Kidney capillary endothelial cell (primary cell): ENCODE measurements at places on chromosomes 11 and 22.
A peak's percentile ranks its signal among the peaks of the same experiment; 100 is the strongest.

GRCh38 chr11:113174882-113175281 is 139.5 kb upstream of the TTC12 start:
- DNase-seq, result no peak

GRCh38 chr22:50612528-50613221 is 12.1 kb downstream of the MAPK8IP2 start:
- no peak for DNase-seq

- peak; percentile 64 for DNase-seq
Measured at GRCh38 chr11:19368726-19369375, 128.1 kb upstream of the E2F8 start.

DNA sequence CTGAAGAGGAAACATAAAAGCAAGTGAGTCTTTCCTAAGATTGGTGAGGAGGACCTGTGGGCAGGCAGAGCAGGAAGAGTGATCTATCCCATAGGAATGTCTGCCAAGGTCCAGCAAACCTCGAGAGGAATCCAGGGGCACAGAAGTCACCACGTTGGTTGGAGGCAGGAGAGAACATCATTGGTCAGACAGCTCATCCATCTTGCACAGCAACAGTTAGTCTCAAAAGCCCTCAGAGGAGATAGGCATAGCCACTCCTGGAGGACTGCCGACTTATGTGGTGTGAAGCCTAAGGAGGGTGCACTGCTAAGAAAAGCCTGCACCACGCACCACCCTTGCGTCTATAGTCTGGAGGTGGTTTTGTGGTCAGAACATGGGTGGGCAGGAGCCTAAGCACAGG is 109.1 kb downstream of the RASSF10 start:
- DNase-seq, result peak; percentile 87

GRCh38 chr11:129323896-129324502 is 51.6 kb upstream of the BARX2 start:
- DNase-seq, result no peak

DNA sequence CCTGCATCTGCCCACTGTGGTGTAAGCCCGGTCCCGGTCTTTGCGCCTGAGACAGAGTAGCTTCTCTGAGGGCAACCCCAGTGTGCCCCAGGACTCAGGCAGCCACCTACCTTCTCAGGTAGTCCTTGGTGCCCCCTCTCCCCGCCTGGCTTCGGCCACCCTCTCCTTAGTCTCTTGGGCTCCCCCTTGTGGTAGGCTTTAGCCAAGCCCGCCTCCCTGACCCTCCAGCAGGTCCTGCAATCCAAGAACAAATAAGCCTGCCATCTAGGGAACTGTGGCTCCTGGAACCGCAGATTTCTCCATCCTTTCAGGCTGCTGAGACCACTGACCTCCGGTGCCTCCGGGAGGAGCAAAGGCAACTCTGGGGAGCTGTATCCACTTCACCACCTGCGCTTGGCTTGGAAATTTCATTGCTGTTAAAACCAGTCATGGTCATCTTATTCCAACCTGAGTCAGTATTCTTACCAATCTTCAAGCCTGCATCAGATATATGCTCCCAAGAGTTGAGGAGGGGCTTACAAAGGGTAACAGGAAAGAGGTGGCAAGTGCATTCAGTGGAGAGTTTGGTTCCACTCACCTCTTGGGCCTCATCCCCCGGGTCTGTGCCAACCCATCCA is 52.8 kb upstream of the TENM4 start:
- peak; percentile 40 for DNase-seq

DNA sequence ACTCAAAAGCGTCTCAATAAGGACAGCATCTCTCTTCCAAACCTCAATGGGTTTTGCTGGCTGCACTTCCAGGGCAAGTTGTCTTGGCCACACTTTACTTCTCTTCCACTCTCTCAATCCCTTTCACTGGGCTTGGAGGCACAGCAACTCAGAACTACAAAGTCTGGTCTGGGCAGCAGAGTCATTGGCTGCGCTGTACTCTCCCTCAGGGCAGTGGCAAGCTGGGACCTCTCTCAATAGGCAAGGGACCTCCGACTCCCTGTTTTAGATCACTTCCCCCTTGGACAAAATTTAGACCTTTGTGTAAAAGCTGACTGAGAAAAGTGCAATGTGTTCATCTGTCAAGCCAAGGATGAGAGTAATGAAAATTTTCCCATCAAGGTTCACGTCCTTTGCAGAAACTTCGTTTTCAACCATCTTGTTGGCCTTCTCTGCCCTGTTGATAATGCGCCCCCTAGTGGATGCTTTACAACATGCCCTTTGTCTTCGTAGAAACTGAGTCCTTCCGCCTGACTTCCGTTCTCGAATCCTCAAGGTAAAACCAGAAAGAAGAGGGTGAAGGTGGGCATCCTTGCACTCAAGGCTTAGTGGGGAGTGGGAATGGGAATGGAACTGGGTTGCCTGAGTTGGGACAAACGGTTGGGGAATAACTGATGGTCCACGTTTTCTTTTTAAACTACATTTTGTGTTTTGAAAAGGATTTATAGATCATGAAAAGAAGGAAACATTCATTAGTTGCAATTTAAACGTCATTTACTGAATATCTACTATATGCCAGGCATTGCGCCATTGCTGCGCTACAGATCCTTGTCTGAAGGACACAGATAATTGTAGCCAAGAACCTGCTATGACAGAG is 99.1 kb downstream of the CD44 start:
- peak; percentile 58 for DNase-seq

GRCh38 chr11:87463486-87464102 is 425.9 kb downstream of the TMEM135 start:
- peak; percentile 22 for DNase-seq

GRCh38 chr11:78715639-78716311 is 141.1 kb upstream of the NARS2 start:
- DNase-seq, result peak; percentile 11

- DNase-seq, result no peak
Measured at GRCh38 chr11:72203163-72203562, 11.2 kb downstream of the FOLR1 start.

- DNase-seq, result no peak
Measured at GRCh38 chr11:115214644-115215234, 289.5 kb downstream of the CADM1 start.

DNA sequence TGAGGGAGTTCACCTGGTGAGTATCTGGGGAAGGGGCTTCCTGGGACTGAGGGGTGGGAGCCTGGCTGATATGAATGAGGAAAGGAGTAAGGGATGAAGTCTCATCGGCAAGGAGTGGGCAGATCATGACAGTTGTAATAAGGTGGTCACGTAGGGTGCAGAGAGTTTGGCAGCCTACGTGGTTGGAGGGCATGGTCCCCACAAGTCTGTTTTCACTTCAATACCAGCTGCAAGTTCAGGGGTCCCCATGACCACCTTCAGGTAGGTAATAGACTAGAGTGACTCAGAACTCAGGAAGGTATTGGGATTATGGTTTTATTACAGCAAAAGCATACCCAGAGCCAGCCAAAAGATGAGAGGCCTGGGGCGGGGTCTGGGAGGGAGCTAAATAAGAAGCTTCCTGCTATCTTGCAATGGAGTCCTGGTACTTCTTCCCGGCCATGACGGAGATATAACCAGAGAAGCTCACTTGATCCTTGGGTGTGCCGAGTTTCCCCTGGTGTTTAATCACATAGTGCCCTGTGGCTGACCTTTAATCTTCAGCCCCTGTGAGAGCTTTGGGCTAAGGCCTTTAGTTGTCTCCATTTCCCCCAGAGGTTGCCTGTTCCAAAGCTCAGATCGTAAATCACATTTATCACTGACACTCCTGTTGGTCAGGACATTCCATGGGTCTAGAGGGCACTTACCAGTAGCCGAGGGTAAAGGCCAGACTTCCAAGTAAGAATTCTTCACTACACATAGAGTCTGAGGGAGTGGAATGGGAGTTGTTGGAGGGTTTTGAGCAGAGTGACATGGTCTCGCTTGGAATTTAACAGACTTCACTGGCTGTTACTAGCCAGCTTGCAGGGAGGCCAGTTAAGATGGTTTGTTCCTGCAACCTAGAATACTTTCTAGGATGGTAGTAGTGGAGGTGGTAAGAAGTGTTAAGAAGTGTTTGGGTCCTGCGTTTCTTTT is 9.1 kb downstream of the SLC3A2 start:
- DNase-seq, result peak; percentile 44

GRCh38 chr11:59266491-59266890 is 53.8 kb upstream of the MPEG1 start:
- no peak for DNase-seq
